NCI-H524 treated with DMSO at 0.1 percent for 48 hours (cell line): ENCODE measurements at places on chromosomes 3 and 15.

DNA sequence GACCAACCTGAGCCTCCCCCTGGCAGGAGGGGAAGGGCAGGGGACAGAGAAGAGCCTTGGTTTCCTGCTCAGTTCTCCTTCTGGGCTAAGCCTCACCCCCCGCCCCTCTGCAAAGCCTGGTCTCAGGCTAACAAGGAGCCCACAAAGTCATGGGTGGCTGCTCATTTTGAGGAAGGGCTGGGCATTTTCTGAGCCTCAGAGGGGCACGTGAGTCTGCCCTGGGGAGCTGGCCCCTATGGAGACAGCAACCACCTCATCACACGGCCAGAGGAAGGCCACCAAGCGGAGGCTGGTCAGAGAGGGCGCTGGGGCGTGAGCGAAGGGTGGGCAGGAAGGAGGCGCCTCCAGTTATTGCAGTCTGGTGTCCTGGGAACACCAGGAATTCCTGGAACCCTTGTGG, 18.7 kb downstream of the ABTB1 start:
- no peak for DNase-seq

DNA sequence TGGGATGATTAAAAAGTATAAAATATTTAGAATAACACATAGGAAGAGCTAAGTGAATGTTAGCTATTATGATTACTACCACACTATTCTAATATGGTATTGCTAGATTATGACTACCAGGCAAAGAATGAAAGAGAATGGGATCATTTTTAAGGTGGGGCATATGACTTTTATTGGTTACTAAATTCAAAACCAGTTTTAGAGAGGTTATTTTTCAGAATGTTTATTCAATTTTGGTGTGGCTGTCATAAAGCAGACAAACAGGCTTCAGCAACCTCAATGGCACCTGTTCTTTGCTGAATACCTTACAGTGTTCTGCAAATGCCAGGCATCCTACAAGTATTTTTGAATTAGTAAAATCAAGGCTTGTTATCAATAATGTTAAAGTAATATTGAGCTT, 12.8 kb downstream of the SPTSSB start:
- DNase-seq: no peak

GRCh38 chr3:120908030-120908794, at the start of gene STXBP5L:
Gene STXBP5L, plus strand, starts transcription at chr3:120908205. Its CDS starts 1,374 bp downstream, at chr3:120909579.
- DNase-seq: no peak

DNA sequence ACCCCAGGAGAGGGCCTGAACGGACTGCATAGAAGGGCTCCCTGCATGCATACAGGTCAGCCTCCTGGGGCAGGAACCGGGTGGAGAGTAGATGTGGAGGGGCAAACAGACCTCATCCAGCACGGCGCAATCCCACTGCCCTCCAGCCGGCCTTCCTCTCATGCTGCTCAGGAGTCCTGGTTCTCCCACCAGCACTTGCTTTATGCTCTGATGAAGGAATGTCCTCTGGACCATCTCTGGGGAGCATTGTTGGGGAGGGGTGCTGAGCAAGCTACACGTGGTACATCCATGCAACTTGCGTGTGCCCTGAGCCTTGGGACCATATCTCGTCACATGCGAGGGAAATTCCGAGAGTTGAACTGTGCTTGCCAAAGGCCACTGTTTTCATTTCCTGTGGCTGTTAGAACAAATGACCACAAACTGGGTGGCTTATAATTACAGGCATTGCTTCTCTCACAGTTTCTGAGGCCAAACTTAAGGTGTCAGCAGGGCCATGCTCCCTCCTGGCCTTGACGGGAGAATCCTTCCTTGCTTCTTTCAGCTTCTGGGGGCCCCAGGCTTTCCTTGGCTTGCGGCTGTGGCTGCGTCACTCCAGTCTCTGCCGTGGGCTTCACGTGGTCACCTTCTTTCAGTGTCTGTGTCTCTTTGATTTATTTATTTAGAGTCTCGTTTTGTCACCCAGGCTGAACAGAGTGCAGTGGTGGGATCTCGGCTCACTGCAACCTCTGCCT, 12.2 kb downstream of the SELENOS start:
- DNase-seq: no peak

DNA sequence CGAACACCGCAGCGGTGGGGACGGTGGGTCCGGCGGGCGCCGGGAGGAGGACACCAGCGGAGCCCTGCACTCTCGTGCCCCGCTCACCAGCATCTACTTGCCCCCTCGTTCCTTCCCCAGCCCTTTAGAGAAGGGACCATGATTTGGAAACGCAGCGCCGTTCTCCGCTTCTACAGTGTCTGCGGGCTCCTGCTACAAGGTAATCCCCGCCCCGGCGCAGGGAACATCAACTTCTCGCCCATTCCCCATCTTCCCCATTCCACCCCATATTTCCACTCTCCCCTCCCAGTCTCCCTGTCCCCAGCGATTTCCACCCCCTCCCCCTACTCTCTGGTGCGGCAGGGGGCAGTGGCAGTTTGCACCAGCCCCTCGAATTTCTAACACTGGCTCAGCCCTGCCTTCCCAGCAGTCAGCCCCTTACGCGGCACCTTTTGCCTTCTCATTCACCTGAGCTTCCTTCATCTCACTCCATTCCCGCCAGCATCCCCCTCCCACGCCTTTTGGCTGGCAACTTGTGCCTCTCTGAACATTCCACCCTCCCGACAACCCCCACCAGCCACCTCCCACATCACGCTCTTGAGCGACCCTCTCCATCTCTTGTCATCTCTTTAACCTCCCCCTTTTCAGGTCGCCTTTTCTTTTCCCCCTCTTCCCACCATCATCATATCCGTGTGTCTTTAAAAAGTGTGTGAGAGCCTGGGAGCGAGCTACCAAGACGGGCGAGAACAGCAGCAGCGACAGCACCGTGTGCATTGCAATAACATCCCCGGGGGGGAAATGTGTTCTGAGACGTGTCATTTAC, 882 bp downstream of the CADM2 start:
- no peak for DNase-seq

GRCh38 chr15:41925086-41925608, 31.3 kb upstream of the SPTBN5 start:
- no peak for DNase-seq

DNA sequence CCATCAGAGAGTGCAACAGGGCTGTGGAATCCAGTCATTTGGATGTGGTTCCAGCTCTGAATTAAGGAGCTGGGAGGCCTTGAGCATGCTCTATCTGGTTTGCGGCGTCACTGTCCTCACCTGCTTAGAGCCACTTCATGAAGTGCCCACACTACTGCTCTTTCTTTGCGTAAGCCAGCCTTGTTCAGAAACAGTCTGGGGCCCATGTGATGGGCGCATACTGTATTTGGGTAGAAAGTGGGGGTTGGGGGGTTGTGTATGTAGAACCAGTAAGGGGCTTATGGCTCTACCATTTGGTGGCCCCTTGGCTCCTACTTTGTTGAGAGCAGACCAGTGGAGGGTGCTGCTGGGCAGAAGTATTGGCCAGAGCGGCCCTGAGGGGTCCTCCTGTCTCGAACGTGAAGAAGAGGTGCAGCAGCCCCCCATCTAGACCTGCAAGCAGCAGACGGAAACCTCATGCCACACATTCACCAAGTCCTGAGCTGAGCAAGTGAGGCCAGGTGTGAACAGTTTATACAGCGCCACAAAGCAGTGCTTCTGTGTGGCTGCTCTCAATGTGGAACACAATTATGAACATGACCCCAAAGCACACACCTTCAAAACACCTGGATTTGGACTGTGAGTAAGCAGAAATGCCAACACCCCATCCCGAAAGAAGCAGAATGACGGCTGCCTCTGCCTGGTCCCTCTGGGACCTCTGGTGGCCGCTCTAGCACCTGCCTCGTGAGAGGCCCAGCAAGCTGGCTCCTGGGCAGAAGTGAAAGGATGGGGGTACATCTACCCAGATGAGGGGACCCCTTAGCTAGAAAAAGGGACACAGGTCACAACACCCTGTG, 26.6 kb downstream of the SRPRB start:
- DNase-seq: no peak

GRCh38 chr3:158260392-158260791, 150.5 kb downstream of the RSRC1 start:
- peak; percentile 79 for DNase-seq

DNA sequence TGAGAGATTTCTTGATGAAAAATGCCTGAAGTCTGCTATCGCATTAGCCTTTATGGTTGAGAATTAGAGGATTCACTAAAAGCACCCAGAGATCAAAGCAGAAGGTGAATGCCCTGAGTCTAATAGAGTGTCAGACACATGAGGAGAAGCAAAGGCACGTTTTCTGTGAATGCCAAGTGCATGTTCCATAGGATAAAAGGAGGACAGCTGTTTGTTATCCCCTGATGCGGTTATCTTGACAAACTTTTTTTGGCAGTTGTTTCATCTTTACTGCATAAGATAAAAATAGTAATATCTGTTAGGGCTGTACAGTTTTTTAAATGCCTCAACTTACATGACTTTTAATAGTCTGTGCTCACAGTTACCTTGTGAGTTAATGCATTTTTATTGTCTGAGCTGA, 65.3 kb upstream of the CD96 start:
- no peak for DNase-seq

DNA sequence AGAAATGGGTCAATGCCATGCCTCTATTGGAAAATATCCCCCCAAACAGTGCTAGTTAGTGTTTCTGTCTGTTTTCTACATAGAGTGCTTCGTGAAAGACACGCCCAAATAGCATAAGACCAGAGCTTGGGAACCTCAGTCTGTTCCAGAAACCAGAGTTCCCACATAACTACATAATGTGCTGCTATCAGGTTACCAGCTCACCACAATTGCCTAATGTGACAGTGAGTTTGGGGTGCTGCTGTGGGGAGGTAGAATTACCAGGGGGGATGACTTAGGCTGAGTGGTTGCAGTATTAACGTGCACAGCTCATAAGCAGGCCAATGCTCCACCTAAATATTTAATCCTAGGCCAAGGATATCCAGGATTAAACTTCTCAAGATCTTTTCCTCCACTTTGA, 39.2 kb downstream of the DUT start:
- no peak for DNase-seq

DNA sequence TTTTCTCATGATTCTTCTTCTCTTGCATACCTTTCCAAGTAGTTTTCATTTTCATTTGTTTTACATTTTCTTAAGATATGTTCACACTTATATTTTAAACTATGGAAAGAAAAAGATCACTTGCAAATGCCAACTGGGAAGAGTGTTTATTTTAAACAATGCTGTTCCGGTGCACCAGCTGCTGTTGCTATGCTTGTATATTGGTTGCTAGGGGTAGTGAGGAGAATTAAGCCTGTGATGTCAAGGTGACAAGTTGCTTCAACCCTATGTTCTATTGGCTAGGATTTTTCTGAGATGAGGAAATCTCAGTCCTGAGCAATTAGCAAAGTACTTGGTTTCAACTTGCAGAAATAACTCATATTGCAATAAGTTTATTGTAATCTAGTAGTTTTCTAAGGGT, 500.1 kb downstream of the MFSD1 start:
- DNase-seq: no peak

- no peak for DNase-seq
Measured at GRCh38 chr15:100765467-100766241, 114.0 kb upstream of the ALDH1A3 start.

DNA sequence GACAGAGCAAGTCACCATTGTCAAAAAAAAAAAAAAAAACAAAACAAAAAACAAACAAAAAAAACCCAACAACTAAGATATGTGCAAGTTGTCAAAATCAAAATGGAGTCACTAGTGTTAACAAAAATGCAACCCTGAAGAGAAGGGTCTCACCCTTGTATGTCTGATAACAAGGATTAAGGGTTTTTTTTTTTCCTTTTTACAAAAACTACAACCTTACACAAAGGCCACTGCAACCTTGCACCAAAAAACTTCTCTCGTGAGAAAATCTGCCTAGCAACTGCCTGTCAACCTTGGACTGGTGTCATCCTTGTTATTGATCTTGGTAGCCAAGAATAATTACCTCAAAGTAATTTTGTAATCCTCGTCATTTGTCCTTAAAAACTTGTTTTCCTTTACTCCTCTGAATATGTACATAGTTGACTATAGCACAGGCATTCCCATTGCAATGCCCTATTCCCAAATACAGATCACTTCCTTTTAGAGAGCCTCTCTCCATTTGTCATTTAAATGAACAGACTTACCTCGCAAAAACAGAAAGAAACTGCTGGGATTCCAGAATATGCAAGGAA, 24.0 kb downstream of the TFRC start:
- DNase-seq: no peak

DNA sequence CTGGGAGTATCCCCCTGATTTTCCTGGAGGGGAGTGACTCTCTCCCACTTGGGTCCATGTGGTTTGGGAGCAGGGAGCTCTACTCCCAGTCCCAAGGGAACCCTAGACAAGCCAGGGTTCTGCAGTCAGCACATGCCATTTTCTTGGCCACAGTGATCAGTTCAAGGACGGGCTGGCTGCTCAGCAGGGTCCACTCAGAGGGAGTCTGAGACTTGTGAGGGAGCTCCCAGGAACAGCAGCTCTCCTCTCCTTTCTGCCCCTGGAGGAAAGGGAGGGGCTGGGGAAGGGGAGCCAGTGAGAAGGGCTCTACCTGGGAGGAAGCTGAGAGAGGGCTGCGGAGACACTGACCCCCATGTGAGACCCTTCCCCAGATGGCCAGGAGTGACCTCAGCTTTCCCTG, 29.1 kb upstream of the LMCD1 start:
- DNase-seq: no peak

DNA sequence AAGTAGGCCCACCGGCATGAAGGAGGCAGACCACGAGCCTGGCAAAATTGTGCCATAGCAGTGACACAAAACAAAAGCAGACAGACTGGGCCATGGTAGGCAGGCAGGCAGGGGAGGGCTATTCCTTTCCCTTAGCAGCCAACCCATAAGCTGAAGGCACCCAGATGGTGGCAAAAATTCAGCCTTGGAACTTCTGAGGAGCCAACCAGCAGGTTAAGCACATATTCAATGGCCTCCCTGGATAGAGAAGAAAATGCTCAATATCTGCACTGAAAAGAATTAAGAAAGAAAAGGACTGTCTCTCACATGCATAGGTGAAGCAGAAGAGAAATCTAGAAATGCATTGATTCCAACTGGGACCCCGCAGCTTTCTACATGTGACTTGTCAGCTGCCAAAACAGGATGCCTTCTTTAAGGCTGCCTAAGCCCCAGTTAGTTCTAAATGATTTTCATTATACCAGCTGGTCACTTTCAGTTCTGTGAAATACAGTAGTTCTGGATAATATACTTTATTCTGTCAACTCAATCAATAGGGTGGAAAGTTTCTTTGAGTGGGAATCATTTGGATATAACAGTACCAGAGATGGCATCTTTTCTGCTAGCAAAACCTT, 2.7 kb downstream of the PRICKLE2 start:
- no peak for DNase-seq

DNA sequence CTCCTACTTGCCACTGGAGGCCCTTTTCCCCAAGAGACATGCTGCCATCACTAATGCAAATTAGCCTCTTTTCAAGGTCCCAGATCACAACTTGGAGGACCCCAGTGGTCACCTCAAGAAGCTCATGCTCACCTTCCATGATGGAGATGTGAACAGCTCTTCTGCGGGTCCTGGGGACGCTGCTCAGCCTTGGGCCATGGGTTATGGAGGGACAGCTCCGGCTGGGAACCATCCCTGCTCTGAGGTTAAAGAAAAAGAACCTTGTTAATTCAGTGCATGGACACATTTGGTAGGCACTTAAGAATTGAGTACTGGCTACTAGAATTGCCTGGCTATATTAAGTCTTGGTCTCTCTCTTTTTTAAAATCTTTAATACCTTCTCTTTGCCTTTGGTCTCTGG, 56.8 kb downstream of the WDR76 start:
- no peak for DNase-seq
